Stimulated activated CD4-positive, alpha-beta T cell treated with anti-CD3 and anti-CD28 coated beads, Interleukin-2, amount 100 ng/mL, for 24 hours (primary cell): ENCODE measurements at places on chromosomes 4 and X.

DNA sequence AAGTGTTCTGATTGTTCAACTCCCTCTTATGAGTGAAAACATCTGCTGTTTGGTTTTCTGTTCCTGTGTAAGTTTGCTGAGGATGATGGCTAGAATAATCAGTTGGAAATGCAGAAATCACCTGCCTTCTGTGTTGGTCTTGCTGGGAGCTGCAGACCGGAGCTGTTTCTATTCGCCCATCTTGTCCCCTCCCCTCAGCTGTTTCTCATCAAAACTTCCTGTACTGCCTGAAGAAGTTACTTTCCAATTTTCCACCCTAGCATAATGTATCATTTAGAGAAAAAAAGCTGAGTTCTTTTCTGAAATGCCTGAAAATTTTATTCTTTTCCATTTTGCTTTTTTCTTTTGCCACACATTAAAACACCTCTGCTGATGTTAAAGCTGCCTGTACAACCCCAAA, 167.6 kb downstream of the TEX13A start:
- DNase-seq, result no peak

DNA sequence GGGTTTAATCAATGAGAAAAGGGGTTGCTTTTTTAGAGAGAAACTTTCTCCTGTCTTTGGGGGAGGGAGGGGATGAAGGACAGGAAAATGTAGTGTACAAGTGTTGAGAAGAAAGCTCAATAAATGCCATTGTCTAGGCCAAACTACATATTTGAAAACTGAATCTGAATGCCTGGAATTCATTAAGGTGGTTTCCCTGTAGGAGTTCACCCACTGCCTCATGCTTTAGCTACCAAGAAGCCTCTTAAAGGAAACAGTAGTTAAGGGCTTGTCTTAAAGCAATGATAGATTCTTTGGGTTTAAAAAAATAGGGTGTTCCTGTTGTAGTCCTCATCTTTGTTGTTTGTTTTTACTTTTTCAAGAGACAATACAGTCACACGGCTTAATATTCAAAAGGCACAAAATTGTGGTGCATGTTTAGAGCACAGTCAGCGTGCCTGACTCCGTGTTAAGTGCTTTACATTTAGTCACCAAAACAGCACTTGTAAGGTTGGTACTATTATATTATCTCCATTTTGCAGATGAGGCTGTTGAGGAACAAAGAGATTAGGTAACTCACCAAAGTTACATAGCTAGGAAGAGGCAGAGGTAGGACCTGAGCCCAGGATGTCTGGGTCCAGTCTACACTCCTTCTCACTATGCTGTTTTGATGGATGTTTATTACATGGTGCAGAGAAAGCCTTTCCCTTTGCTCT, 46.0 kb downstream of the FNIP2 start:
- no peak for DNase-seq

GRCh38 chrX:14598330-14598729, 69.0 kb downstream of the GLRA2 start:
- DNase-seq, result no peak

DNA sequence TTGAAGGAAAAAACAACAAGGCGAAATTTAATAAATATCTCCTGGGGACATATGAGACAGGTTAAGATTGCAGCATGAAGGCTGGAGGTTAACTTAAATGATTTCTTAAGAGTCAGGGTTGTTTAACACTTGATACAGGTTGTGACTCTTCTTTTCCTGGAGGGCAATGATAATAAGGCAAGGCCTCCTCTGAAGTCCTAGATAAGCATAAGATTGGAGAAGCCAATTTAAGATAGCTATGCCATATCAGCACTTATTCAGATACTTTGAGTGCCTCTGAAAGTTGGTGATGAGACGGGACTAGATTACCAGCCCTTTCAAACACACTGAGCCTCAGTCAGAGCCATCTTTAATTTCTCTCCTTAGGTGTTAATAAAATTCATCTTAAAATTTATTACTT, 350.8 kb downstream of the FBXO8 start:
- no peak for DNase-seq
